ENCODE measurements at places on chromosomes 16 and 17. TPM values are rescaled to one million over a fixed set of nuclear protein-coding genes. Genes with fewer than 3 reads are reported as not detected.

Gene FBXO39
- total RNA-seq = 9.3 TPM

Gene FA2H
- not detected for total RNA-seq

Gene SLC2A4
- 0.08 TPM for total RNA-seq

Gene LRRC75A
- total RNA-seq = not detected

Gene CLEC19A
- not detected for total RNA-seq

Gene OTOP3
- total RNA-seq = 0.08 TPM

Measured in hair follicular keratinocyte (primary cell).